ENCODE measurements at places on chromosomes 11 and 22.

GRCh38 chr11:61131186-61131585 lies 28.9 kb downstream of the CD5 start:
- no peak for DNase-seq

DNA sequence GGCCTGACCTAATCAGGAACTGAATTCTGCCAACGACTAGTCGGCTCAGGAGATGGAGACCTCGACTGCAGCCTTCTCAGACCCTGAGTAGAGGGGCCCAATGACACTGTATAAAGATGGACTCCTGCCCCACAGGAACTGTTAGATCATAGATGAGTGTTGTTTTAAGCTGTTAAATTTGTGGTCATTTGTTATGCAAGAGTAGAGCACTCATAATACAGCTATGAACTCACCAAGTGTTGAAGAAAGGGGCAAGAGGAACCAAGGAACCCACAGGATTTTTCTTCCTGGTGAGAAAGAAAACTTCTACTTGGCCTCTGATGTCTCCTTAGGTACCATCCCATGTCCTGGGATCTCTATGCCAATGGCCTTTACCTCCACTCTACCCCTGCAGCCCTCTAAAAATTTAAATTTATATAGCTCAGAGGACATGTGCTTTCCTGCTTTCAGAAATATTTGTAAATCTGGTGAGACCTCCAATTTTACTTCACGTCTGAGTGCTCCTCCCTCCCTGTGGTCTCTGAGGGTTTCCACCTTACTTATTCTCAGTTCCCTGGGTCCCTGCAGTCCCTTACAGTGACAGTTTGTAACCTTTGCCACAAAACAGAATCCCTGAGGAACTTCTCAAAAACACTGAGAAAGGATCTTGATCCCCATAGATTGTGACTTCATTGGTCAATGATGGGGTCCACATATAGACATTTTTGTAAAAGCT lies 256.3 kb upstream of the ARHGAP20 start:
- DNase-seq = no peak

DNA sequence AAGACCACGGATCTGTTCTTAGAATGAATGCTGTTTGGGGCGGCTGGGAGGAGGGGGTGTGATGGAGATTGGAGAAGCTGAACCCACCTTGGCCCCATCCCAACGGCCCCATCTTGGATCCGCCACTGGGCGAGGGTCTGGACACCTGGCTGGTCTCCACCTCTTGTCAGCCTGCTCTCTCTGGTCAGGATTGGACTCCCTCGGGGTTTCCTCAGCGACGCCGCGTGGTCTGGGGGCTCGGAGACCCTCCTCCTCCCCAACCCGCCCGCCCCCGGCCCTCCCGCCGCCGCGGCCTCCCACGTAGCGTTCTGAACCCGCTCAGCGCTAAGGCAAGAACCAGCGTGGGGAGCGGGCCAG lies 4.3 kb upstream of the FLI1 start:
- no peak for DNase-seq

GRCh38 chr22:43891360-43892182 lies at the start of gene PNPLA5:
TSS of gene PNPLA5 (minus strand) at chr22:43892013. CDS start at chr22:43891880, 133 bp downstream.
- no peak for DNase-seq

DNA sequence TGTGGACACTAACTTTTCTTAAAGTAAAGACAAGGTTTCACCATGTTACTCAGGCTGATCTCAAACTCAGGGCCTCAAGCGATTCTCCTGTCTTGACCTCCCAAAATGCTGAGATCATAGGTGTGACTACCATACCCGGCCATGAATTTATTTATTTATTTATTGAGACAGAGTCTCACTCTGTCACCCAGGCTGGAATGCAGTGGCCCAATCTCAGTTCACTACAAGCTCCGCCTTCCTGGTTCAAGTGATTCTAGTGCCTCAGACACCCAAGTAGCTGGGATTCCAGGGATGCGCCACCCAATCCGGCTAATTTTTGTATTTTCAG lies 29.7 kb upstream of the PCF11 start:
- no peak for DNase-seq

GRCh38 chr11:726278-727220 lies 20.5 kb downstream of the EPS8L2 start:
- peak; percentile 54 for DNase-seq

- no peak for DNase-seq
Measured at GRCh38 chr22:17167486-17167885, 8.4 kb upstream of the HDHD5 start.

DNA sequence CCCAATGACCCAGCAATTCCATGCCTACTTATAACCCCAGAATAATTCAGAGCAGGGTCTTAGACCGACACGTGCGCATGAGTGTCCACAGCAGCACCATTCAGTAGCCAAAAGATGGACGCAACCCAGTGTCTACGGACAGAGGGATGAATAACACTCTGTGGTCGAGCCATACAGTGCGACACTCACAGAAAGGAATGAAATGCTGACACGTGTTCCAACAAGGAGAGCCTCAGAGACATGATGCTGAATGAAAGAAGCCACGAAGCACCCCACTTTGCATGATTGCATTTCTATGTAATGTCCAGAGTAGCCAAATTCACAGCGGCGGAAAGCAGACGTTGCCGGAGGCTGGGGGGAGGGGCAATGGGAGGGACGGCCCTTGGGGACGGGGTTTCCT lies 134.4 kb downstream of the CTTN start:
- no peak for DNase-seq

Measured in CD4-positive, alpha-beta T cell treated with Interleukin-21 for 1 hour (primary cell).